ENCODE measurements at places on chromosomes 12 and 14. TPM values are rescaled to one million over a fixed set of nuclear protein-coding genes. Genes with fewer than 3 reads are reported as not detected.
A peak's percentile ranks its signal among the peaks of the same experiment; 100 is the strongest.

- no peak for DNase-seq
These were observed 268.5 kb upstream of the SFSWAP start for GRCh38 chr12:131442337-131442918.

- peak; percentile 70 for DNase-seq
These were observed 31.4 kb downstream of the JDP2 start for GRCh38 chr14:75459099-75459741.

DNA sequence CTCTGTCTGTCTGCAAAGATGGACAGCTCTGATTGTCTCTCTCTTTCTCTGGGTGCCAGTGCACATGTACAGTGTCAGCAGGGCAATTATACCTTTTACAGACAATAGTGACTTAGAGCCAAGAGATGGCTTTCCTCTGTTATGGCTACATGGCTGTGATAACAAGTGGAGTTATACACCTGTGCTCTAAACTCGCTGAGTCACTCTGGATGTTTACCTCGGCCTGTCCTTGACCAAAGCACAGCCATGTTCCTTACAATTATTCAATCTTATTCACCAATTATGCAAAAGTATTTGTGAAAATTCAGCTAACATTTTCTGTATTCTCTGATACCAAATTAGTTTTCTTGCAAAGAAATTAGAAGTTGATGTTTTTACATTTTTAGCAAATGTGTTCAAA is 475.5 kb upstream of the CCDC196 start:
- no peak for DNase-seq

TAS2R42 gene
- not detected for total RNA-seq

RASSF8 gene
- total RNA-seq = 74.0 TPM

Data from sigmoid colon (tissue), 7 donors.